ENCODE measurements at places on chromosomes 4 and X.

GRCh38 chrX:15856222-15856587, 1.6 kb upstream of the AP1S2 start:
- DNase-seq = no peak

DNA sequence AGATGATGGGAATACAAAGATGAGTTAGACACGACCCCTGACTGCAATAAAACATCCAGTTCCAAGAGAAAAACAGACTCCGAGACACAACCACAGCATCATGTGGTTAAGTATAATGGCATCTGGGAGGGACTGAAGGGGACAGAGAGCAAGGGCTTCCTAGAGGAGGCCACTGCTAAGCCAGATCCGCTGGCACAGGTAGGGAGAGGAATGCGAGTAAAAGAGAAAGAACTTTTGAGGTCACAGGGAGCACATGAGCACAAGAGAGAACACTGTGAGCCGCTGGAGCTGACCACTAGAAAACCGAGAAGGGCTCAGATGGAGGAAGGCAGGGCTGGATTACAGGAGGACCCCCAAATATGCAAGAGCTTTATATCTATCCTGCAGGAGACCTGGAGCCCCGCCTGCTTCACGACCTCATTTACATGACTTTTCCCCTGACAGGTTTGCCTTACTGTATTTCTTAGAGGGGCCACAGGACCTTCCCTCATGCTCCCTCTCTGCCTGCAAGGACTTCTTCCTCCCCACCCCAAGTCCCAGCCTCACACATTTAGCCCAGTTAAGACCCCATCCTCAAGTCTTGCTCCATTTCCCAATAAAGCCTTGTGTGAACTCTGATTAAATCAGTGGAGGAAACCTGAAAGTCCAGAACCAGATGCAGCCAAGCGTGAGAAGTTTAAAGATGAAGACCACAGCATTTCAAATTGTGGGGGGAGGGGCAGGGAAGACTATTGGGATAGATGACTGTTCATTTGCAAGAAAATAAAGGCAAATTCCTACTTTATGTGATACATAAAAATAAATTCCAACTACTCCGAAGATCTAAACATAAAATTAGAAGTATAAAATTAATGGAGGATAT, 29.6 kb downstream of the MFAP3L start:
- no peak for DNase-seq

DNA sequence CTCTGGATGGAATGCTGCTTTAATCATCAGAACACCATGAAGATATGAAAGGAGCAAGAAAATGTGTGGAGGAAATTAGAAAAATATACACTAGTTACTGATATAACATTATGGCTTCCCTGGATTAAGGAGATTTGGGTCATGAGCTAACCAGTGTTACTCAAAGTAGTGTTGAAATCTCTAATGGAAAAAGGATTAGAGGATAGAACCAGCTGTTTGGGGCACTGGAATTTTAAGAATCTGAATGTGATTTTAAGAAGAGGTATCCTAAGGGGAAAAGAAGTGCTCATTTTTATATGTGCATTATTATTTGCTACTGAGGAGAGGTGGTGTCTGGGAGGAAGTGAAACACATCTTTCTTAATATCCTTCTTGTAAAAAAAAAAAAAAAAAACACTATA, 164.1 kb upstream of the PPARGC1A start:
- DNase-seq = no peak

GRCh38 chr4:89152972-89153371, 41.6 kb downstream of the TIGD2 start:
- no peak for DNase-seq

GRCh38 chrX:72478853-72479252, 93.8 kb downstream of the HDAC8 start:
- no peak for DNase-seq

DNA sequence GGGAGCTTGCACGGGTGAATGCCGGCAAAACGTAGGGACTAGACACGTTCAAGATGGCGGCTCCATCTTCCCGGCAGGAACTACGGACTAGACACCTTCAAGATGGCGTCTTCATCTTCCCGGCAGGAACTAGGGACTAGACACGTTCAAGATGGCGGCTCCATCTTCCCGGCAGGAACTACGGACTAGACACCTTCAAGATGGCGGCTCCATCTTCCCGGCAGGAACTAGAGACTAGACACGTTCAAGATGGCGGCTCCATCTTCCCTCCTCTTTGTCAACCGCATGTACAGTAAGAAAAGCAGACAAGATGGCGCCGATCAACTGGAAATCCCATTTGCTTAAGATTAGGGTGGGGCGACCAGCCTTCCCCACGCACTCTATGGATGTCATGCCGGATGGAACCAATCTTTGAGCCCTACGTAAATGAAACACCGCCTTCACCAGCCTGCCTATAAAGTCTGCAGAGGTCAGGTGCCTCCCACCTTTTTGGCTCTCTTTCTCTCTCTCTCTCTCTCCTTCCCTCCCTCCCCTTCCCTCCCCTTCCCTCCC, 222.4 kb downstream of the CRLF2 start:
- DNase-seq = peak; percentile 87

DNA sequence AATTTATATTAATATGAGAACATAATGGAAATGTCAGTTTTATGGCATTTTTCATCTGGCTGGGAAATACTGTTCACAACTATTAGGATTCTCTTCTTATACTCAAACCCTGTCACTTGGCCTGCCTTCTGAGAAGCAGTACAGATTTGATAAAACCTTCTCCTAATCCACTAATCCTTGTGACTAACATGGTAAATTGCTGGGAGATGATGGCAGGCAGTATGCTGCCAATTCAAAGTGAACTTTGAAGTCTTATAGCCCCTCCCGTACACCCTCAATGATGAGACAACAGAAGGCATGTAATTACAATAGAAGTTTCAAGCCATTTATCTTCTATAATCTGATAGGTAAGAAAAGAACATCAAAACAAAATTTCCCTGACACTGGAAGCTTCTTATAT, 36.9 kb downstream of the PAQR3 start:
- no peak for DNase-seq

DNA sequence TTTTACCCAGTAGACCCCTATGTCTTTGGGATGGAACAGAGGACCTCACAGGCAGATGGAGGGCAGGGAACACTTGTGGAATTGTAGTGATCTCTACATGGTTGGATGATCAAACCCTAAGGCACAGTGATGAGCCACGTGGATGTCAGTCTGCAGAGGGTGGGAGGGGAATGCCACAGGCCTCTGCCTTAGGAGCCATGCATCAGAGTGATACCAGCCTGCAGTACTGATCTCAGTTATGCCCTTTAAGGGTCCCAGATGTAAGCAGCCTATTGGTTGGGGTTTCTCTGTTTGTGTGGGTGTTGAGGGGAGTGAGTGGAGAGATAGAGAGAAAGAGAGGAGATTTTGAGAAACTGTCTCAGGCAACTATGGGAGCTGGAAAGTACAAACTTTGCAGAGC, 39.9 kb upstream of the XAGE1B start:
- no peak for DNase-seq

- peak; percentile 60 for DNase-seq
Observed at GRCh38 chr4:77734928-77735327, 84.2 kb downstream of the CNOT6L start.

- DNase-seq = no peak
Observed at GRCh38 chr4:99710681-99711345, 53.2 kb upstream of the C4orf54 start.

DNA sequence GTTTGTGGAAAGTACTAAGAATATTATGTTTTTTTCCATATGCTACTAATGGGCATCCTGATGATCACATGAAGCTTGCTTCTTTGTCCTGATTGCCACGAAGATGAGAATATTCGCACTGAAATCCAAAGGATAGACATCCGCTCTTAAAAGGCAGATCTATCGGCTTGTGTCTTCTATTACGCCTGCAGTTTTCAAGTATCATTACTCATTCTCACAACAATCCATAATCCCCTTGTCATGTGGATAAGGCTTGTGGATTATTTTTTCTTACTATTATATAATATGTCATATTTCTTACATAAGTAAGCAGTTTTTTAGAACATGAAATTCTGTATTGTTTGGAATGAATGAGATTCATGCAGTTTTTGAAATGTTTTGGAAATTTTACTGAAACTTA, 62.8 kb downstream of the KCNIP4 start:
- DNase-seq = no peak

DNA sequence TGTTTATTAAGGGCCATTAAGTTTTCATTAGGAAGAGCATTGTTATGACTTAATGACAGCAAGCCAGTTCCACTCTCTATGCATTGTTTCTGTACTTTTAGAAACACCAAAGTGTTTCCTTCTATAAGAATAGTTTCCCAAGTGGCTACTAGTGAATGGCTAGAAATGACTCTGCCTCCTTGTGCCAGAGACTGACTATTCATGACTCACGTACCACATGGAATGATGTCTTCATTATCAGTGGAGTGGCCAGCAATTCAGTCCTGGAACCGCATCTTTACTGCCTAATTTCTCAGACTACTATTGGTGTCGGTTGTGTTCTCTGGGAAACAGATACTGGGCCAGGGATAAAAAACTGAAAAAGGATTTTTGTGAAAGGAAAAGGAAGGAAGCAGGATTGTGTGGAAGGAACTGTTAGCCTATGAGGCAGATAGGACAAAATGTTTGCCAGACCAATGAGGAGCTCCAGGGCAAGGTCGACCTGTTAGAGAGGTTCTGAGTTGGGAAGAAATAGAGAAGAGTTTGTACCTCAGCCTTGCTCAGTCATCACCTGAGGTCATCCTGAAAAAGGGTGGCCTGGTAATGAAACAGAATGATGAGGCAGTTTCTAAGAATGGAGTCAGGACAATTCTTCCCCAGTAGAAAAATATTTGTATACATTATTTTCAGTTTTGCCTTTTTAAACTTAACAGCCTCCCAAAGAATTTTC, 218.6 kb downstream of the SPCS3 start:
- no peak for DNase-seq

- no peak for DNase-seq
Observed at GRCh38 chr4:95186666-95187065, 362.1 kb downstream of the UNC5C start.

All from islet precursor cell (in vitro differentiated cells).